ENCODE measurements at places on chromosomes 1 and 21. TPM values are rescaled to one million over a fixed set of nuclear protein-coding genes. Genes with fewer than 3 reads are reported as not detected.

- no peak for DNase-seq
Measured at GRCh38 chr1:248670003-248670402, 14.7 kb upstream of the OR2T27 start.

DNA sequence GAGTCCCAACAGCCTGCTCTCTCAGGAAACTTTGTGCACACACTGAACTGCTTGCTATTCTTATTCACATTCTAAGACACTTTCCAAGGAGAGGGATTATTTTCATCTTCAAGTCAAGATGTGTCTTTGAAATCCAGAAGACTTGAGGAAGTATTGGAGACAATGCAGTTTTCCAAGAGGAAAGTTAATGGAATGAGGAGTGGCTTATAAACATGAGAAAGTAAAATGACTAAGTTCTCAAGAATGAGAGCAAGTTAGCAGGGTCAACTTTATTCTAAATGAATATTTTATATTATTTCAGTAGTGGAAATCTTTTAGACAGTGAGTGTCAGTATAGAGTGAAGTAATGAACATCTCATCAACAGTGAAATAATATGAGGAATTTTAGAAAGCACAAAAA lies 1239.3 kb downstream of the MRPL39 start:
- no peak for DNase-seq

DNA sequence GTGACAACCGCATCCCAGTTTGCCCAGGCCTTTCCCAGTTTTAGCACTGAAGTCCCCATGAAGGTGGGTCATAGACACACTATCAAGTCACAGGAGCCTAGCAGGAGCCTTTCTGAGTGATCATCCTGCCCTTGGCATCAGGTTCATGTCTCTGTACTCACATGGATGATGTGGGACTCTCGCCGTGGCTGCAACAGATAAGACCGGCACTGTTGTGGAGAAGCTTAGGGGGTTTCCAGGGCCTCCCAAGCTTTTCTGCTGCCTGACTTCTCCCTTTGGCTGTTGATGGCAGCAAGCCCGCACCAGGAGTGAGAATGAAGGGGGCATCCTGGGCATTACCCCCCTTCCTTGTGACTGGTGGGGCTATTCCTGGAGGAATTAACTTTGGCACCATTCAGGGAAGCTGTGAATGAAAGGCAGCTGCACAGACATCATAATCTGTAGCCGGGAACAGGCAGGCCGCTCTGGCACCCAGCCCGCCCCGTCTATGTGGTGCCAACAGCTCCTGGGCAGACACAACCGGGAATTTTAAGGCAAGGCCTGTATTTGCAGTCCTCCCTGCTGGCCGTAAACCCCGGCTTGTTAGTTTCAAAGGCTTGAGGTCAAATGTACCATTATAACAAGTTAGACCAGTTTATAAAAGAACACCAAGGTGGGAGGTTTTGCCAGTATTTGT lies 148.6 kb downstream of the HUNK start:
- DNase-seq: peak; percentile 72

DNA sequence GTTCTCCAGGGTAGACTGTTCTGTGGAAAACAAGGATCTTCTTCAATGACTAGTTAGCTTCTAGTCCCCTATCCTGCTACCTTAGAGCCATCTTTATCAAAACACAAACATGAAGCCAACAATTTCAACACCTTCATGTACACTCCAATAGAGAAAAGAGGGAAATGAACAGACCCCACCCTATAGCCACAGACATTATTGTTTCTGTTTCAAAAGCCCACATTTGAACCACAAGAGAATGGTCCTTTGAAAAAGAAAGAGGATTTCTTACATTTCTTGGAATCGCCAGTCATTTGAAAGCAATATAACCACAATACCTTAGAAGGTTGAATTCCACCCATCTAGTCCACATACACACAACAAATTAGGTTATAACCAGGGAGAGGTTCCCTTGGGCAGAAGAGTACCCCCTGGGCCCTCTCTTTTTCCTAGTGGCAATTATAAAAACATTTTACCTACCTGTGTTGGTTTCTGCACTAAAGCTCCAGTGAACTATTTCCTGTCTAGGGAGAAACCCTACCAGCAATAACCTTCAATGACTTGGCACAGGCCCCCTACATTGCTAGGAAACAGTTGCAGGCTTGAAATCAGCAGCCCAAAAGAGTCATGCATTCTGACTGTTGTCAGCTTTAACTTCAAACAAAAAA lies 2.7 kb upstream of the LPGAT1 start:
- DNase-seq: no peak

GRCh38 chr1:27255136-27255535 lies 20.7 kb downstream of the WDTC1 start:
- DNase-seq: no peak

DNA sequence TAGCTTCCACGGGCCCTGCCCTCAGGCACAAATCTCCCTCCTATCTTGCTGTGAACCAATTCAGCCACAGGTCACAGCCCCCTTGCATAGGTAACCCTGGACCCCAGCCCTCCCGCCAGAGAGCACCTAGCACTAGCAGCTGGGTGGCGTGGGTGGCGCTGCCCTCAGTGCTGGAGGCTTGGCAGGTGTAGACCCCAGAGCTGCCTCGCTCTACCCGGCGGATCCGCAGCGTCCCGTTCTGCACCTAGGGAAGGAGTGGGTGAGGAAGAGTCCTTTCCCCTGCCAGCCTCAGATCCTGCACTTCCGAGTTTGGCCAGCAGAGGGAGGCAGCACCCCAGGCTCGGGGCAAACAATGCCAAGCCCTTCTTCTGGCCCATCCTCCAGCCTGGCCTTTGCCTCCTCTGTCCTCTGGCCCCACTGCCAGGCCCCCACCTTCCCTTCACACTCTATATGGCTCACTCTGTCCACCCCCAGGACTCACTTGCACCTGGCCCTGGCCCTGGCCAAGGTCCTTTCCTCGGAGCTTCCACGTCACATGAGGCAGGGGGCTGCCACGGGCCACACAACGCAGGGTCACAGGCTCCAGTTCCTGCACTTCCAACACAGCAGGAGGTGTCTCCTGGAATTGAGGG lies 9.0 kb downstream of the IGSF9 start:
- peak; percentile 98 for DNase-seq

GRCh38 chr1:36624466-36624865 lies 141.8 kb upstream of the CSF3R start:
- DNase-seq: peak; percentile 37

GRCh38 chr1:151721788-151722510 lies 627 bp downstream of the RIIAD1 start:
- DNase-seq: peak; percentile 62

DNA sequence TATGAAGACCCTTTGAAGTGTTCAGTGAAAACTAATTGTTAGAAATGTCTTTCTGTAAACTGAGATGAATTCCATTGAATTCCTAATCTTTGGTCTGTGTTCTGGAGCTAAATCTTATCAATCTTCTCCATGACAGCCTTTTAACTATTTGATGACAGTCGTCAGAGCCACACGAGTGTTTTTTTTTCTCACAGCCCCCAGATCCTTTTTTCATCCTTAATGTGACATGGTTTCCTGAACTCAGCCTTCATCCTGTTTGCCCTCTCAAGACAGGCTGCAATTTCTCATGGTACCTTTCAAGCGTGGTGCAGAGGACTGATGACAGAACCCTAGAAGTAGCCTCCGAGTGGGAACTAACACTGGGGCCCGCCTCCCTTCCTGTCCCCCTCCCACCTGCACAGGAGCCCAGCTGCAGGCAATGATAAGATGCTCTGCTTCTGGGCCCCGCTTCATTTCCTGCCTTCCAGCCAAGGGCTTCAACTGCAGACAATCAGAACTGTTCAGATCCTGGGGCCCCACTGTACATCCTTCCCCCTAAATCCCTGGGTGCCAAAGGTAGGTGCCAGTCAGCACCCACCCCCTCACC lies 114.6 kb upstream of the VAV3 start:
- no peak for DNase-seq

Gene FAM43B
- total RNA-seq: under 0.01 TPM

Gene KIF21B
- total RNA-seq: under 0.01 TPM

All from osteoblast (primary cell).